ENCODE measurements at places on chromosomes 3 and 15.

- no peak for DNase-seq
Measured at GRCh38 chr3:50448752-50449539, 54.5 kb downstream of the CACNA2D2 start.

GRCh38 chr3:185825006-185825638 lies at the start of gene IGF2BP2:
Gene IGF2BP2, minus strand, starts transcription at chr3:185825042. Its CDS starts 82 bp downstream, at chr3:185824960.
- peak; percentile 46 for DNase-seq

GRCh38 chr3:110940055-110940454 lies 131.6 kb upstream of the NECTIN3 start:
- no peak for DNase-seq

DNA sequence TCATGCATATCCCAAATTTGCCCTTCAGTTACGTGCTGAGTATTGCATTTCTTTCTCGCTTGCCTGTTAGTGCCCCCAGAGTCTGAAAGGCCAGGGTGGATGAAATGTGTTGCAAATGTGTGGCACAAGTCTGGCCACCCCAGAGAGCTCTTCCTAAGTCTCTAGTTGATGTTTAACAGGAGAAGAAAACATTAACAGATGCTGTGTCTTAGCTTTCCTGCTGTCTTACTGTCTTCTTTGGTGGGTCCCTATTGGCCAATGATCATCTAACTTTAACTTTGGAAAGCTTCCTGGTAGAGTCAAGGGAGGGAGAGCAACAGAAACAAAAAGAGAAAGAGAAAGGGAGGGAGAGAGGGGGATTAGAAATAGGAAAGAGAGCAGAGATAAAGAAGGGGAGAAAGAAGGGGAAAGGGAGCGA lies 76.7 kb upstream of the P3H2 start:
- DNase-seq: no peak

GRCh38 chr3:37163262-37164015 lies 10.9 kb downstream of the LRRFIP2 start:
- peak; percentile 40 for DNase-seq

- DNase-seq: no peak
Measured at GRCh38 chr3:150419959-150420358, 11.9 kb downstream of the TSC22D2 start.

DNA sequence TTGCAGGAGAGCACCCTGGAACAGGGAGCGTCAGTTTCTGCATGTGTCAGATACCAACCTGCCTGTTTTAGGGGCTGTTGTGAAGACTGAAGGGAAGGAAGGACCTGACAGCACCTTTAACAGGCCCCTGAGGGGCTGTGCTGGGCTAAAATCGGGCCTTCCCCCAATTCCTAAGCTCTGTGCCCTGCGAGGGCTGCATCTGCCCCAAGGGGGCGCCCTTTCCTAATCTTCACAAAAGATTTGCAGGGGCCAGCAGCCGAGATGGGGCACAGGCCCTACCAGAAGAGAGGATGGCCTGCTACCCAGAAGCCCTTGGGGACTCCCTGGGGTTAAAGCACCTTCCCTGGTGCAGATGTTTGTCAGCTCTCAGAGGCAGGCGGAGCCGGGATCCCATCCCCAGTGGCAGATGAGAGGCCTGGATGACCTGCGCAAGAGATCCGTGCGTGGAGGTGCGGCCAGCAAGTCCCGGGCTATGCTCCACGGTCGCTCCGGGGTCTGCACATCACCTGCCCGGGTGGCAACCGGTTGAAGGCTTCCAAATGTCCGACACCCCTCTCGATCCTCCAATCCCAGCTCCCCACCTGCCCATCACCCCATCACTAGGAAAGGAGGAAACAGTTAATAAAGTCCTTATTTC lies 53.6 kb downstream of the RHCG start:
- DNase-seq: peak; percentile 60

- no peak for DNase-seq
Measured at GRCh38 chr15:77823736-77824135, 191.0 kb upstream of the LINGO1 start.

GRCh38 chr3:164918905-164919304 lies 159.4 kb downstream of the SI start:
- DNase-seq: no peak

GRCh38 chr15:69704700-69705099 lies 252.1 kb downstream of the RPLP1 start:
- no peak for DNase-seq

DNA sequence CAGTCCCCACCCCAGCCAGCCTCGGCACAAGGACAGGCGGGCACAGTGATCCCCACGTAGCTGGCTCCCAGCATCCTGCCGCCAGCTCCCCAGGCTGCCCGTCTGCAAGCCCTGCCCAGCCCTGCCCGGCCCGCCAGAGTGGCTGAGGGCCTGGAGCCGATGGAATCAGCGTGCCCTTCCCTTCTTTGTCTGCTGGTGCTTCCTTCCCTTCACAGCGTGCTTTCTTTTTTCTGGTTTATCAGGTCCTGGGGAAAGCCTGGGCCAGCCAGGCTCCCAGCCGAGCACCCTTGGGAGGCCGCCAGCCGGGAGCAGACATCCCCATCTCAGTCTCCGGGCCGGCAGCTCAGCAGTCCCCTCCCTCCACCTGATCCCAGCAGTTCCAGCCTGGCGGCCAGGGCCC lies 54.7 kb upstream of the SMAD6 start:
- DNase-seq: no peak

DNA sequence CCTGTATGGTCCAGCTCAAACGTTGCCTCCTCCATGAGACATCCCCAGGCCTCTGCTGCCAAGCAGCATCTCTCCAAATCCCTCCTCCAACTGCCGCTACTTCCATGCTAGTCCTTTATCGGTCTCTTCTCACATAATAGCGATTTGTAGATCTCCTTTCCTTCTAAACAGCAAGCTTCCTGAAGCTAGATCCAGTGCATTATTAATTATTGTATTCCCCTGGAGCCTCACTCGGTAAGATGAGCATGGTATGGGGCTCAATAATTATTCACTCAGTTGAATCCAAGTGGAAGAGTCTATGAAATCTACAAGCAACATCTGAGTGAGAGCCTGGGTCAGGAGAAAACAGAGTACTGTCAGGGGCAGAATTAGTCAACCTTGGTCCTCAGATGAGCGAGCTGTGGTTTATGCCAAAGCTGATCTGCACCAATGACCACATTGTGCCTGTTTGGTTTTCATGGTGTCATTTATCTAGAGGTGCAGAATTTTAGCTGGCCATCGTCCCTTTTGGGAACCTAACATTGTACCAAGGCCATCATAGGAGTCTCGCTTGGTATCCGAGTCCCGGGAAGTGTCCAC lies 93.8 kb upstream of the UBE2E1 start:
- DNase-seq: peak; percentile 12

DNA sequence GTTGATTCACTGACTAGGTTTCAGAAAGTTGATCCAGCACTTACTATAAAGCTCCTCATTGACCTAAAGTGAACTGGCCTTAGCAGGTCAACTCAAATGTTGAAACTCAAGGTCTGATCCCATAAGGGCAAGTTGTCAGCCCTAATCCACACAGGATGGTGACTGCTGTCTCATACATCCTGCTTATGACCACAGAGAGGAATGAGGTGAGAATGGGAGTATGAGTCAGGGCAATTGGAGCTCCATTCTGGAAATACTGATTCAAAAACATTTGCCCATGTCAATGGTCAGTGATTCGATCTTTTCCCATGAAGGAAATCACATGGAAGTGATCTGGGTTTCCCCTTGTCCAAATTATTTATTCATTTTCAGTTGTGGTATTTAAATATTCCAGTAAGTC lies 78.7 kb downstream of the ZNF385D start:
- no peak for DNase-seq

GRCh38 chr3:40969756-40970466 lies 229.4 kb upstream of the CTNNB1 start:
- no peak for DNase-seq

DNA sequence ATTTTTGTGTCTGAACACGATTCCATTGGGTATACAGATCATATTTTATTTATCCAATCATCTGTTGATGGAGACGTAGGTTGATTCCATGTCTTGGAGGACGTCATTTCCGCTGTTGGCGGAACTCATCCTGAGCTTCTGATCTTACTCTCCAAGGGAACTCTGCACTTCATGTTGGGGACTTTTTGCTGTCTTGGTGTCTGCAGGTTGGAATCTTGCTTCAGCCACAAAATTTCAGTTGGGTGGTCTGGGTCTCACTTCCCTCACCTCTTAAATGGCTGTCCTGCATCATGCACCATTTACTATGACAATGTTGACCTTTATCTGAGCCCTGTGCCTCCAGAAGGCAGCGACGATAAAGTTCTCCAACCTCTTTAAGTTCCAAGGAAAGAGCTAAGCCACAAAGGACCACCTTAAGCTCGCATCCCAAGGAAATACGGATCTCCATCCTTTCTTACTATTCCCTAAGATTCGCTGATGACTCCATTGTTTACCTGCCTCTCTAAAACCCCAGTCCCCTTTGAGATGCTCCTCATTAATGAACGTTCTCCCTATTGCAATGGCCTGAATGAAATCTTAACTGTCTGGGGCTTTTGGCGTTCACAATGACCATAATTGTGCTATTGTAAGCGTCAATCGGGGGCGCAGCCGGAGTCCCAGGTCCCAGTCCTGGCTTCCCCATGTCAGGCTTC lies 23.1 kb upstream of the RNU6-1 start:
- DNase-seq: no peak

DNA sequence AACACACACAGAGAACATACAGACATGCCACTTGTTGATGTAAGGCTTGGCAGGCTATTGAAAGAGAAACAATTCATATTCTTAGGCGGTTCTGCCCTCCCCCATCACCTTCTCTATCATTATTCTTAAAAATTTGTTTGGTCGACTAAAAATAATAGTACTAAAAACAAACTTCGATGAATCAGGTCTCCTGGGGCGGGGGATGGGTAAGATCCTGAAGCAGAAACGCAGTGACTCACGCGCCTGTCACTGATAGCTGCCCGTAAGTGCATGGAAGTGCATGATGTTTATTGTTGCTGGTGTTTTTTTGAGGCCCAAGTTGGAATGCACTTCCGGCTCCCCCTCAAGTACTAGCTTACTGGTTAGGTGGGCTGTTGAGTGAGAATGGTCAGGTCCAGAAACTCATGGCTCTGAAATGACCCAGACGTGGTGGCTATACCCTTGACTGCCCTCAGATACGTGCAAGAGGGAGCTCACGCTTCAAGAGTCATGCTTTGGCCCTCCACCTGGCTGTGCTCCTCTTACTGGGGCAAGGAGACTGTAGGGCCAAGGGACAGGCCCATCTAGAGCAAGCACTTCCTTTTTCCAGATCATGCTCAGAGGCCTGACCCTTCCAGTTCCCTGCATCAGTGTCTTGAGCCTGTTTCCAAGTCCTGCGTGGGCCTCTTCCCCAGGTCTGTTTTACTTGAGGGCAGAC lies 10.9 kb downstream of the SMAD3 start:
- DNase-seq: peak; percentile 80

GRCh38 chr3:183966361-183966791 lies 51.3 kb downstream of the ABCC5 start:
- no peak for DNase-seq

- DNase-seq: no peak
Measured at GRCh38 chr3:151428386-151428785, 32.5 kb downstream of the IGSF10 start.
